ENCODE measurements at places on chromosomes 1 and 21.

- no peak for DNase-seq
Observed at GRCh38 chr1:94993931-94994645, 67.2 kb upstream of the CNN3 start.

DNA sequence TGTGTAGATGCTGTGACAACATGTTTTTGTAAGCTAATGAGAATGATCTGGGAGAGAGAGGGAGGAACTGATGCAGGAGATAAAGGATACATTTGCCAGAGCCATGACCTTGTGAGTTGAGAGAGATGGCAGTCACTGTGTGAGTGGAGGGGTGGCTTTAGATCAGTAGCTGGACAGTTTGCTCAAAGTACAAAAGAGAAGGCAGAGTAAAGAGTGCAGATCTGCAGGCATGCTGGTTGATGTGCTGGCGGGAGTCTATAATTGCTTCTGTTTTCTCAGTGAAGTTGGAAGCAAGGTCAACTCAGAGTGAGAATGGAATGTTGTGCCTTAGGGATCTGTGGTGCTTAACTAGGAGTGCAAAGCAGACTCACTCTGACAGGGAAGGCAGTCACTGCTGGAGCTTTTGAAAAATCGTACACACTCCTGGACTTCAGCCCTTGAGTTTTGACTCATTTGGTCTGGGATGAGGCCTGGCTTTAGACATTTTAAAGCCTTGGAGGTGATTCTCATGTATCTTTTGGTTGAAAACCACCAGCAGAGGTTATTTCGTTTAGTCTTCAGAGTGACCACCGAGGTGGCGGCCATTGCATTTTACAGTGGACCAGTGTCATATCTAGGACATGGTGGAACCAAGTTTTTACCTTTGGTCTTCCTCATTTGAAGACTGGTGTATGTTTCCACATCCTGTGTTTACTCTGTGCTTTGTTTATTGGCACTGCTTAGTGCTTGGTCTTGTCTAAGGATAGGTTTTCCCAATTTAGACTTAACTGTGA is 49.6 kb downstream of the MTR start:
- no peak for DNase-seq

GRCh38 chr21:44951186-44951915 is 11.5 kb downstream of the SLX9 start:
- DNase-seq: no peak

GRCh38 chr21:26170471-26171257 is at the start of gene APP:
Gene APP, minus strand, starts transcription at chr21:26170770. Its CDS starts 150 bp downstream, at chr21:26170620.
- peak; percentile 97 for DNase-seq

DNA sequence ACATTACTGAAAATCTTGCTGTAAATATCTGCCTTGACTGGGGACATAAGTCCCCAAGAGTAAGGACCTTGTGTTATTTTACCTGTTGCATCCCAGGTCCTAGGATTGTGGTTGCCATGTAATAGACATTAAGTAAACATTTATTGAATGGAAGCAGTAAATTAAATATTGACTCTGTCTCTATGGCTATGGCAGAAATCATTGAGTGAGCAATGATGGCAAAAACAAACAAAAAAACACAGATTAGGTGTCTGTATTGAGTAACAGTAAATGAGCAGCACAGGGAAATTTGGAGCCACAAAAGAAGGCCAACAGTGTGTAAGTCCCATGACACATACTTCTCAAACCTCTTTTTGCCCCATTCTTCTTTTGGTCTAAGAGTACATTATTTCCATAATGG is 240.4 kb downstream of the NFIA start:
- DNase-seq: no peak

Data from GM12891 (cell line).